H9 (cell line): ENCODE measurements at places on chromosomes 11 and 22.

GRCh38 chr11:12288931-12289666 is 88.3 kb upstream of the PARVA start:
- no peak for DNase-seq

- no peak for DNase-seq
Measured at GRCh38 chr11:65685981-65686380, 23.3 kb upstream of the RELA start.

- no peak for DNase-seq
Measured at GRCh38 chr11:126461996-126462395, 106.5 kb downstream of the ST3GAL4 start.

GRCh38 chr11:33976495-33977199 is 74.9 kb upstream of the CAPRIN1 start:
- DNase-seq, result no peak

- no peak for DNase-seq
Measured at GRCh38 chr11:76139314-76139713, 67.0 kb downstream of the WNT11 start.

GRCh38 chr22:36860821-36861659 is at the start of gene NCF4:
Gene NCF4, plus strand, starts transcription at chr22:36861006. Its CDS starts 166 bp downstream, at chr22:36861172.
- no peak for DNase-seq

- DNase-seq, result no peak
Measured at GRCh38 chr11:4645974-4646373, 2.2 kb downstream of the OR51E1 start.

GRCh38 chr11:65781152-65781961 is 581 bp upstream of the AP5B1 start:
- peak; percentile 70 for DNase-seq

GRCh38 chr11:18710545-18710944 is 12.0 kb downstream of the TMEM86A start:
- DNase-seq, result no peak

DNA sequence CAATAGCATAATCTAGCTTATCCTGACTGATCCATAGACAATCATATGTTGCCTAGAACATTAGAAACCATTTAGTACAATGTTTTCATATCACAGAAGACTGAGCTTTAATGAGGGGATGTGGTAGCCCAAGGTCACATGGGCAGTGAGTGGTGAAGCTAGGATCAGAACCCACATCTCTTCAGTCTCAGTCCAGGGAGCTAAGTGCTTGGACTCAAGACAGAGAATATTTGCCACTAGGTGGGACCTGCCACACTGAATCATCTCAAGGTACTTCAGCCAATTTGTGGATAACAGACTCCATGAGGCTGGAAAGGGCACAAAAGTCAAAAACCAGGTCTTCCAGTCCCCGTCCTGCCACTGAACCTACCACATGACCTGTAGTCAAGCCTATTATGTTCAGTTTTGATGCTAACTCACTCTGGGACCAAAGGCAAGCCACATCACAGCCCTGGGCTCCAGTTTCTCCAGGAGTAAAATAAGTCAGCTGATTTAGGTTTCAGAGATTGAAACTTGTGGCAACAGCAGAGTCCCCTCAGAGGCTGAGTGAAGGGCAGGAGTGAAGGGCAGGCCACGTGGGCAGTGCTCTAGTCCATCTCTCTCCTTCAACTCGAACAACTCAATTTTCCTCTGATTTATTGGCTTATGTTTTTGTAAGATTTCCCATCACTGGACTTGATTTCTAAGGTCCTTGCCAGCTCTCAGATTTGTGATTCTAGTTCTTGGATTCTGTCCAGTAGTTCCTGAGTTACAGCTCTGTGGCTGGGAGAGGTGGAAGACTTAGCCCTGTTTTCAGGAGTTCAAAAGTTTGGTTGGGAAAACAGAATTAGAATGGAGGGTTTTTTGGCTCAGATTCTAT is 84.6 kb upstream of the PHOX2A start:
- no peak for DNase-seq

DNA sequence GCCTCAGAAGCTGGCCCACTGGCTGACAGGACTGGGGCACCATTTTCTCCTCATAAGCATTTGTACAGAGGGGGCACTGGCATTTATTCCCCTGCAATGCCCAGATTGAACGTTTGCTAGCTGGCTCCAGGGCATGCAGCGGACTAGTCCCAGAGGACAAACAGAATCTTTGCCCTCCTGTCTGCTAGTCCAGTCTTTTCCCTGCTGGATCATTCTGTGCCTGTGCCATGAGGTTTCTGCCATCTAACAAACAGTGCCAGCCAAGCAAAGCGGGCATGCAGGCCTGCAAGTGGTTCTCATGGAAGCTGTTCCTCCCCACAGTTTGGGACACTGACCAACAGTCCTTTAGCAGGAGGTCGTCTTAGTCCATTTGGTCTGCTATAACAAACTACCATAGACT is 53.4 kb downstream of the KCNJ1 start:
- no peak for DNase-seq

- no peak for DNase-seq
Measured at GRCh38 chr11:37558619-37559210, 960.7 kb upstream of the RAG2 start.

DNA sequence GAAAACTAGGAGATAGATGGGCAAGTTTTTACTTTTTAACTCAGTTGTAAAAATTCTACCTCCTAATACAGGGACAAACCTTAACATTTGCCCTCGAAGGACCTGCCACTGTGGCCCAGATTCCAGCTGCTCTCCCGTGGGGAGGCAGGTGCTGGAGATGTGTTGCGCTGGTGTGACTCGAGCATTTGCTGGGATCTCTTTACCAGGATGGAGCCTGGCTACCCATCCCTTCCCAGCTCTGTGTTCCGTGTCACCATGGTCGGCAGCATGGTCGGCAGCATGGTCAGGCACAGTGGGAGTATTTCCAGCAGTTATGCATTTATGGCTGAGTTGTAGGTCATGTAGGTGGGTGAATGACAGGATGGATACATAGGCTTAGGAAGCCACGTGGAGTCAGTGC is 41.1 kb downstream of the OTOG start:
- DNase-seq, result no peak

DNA sequence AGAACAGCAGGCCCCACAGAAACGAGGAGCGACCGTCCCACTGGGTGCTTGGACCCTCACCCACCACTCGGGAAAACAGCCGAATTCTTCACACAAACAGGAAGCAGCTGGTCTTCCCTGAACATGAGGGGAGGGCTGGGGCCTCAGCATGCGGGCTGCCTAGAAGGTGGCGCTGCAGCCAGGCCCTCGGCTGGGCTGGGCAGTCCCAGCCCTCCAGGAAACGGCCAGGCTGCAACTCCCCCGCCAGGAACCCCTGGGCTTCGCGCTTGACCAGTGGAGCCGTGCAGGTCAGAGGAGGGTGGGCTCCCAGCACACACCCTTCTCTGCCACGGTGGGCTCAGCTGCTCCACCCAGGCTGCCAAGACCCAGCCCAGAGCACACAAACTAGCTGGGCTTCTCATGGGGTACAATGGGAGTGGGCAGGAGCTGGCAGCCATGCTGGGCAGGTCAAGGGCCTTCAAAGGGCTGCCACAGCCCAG is 29.6 kb downstream of the IGF2 start:
- peak; percentile 57 for DNase-seq

DNA sequence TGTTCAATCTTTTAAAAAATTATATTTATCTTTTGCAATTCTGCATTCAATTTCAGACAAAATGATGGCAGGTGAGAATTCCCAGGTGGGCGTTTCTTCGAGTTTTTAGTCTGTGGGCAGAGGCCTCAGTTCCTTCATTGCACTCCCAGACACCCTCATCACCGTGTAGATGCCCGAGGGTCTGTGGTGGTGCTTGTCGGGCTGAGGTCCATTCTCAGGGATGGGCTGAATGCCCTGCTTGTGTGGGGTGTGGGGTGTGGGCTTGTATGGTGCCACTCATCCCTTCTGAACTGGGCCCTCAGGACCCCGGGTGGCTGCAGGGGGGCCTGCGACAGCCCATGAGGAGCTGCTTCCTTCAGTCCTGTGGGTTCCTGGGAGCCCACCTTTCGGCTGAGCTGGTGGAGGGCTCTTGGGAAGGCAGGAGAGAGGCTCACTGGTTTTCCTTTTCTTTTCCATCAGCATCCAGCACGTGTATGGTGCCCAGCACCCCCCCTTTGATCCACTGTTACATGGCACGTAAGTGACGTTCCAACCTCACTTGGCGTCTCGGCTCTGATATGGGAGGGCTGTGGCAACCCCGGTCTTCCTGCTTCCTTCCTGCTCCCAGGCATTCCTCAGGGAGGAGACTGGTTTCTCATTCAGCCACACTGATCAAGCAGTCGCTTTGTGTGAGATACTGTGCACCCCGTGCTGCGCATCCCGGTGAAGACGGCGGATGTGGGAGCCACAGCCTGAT is 29.8 kb downstream of the TBC1D22A start:
- no peak for DNase-seq

- DNase-seq, result no peak
Measured at GRCh38 chr11:69455969-69456368, 25.5 kb upstream of the LINC01488 start.

GRCh38 chr11:134228625-134229024 is 4.2 kb downstream of the VPS26B start:
- no peak for DNase-seq

- DNase-seq, result no peak
Measured at GRCh38 chr22:45125188-45125587, 38.5 kb upstream of the NUP50 start.

- no peak for DNase-seq
Measured at GRCh38 chr11:104918113-104918824, 20.0 kb upstream of the CASP12 start.

GRCh38 chr11:115996125-115996807 is 492.1 kb upstream of the CADM1 start:
- DNase-seq, result no peak

DNA sequence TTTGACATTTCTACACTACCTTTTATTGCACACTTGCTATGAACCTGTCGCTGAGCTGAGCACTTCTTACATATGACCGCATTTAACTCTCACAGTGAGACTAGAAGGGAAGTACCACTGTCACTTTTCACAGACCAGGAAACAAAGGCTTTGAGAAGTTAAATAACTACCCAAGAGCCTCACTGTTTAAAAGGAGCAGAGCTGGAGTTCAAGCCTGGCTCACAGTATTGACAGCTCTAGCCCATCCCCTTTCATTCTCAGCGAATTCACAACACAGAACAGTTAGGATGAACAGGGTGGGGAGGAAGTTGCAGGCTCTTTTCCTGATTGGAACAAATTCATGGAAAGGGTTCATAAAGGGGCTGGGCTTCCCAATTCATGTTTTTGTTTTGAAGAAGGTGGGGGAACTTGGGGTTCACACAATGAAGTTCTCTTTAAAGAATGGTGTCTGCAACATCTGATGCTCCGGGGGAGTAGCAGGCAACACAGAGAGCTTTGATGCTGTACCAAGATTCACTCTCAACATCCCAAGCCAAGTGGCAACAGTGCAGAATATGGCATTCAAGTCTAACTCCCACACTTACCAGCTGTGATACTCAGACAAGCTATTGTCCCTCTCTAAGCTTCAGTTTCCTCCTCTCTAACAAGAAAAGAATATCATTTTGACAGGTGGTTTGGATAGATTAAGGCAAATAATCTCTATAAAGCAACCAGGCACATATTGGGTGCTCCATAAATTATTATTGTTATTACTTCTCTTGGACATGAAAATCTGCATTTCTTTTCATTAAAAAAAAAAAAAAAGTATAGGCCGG is 17.2 kb downstream of the SCGB1A1 start:
- DNase-seq, result no peak

DNA sequence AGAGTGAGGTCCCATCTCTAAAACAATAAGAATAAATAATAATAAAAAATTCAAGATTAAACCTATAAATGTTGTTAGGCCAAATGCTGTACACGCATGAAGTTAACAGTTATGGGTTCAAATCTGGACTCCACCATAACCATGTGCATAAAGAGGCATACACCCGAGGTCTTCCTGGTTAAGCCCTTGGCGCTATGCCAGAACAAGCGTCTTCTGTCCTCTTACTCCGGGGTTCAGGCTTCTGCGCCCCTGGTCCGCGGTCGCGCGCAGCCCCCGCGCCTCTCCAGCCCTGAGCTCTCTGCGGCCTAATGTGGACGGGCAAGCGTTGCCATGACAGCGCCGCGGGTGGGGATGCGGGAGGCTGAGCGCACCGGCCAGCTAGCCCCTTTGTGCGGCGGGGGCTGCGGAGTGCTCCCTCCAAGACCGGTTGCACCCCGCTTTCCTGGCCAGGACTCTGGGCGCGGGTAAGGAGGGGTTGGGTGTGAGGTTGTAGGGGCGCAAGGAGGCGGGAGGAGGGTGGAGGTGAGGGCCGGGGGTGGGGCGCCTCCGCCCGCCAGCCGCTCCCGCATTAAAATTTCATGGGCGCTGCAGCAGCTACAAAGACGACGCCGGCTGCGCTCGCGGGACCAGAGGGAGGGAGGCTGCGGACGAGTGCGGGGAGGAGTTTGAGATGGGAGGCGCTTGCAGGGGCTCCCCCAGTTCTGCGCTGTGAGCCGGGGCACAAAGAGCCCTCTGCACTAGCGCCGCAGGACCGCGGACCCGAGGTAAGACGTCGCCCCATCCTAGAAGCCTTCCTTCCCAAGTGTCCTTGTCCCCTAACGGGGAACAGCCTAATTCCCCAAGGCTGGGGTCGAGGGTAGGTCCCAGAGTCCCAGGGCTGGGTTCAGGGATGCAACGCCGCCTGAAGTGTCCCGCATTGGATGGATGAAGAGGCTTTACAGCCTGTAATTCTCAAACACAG is at the start of gene MIAT:
Gene MIAT (plus strand): TSS at position 698 of the 961 bp plus-strand sequence.
- peak; percentile 79 for DNase-seq

DNA sequence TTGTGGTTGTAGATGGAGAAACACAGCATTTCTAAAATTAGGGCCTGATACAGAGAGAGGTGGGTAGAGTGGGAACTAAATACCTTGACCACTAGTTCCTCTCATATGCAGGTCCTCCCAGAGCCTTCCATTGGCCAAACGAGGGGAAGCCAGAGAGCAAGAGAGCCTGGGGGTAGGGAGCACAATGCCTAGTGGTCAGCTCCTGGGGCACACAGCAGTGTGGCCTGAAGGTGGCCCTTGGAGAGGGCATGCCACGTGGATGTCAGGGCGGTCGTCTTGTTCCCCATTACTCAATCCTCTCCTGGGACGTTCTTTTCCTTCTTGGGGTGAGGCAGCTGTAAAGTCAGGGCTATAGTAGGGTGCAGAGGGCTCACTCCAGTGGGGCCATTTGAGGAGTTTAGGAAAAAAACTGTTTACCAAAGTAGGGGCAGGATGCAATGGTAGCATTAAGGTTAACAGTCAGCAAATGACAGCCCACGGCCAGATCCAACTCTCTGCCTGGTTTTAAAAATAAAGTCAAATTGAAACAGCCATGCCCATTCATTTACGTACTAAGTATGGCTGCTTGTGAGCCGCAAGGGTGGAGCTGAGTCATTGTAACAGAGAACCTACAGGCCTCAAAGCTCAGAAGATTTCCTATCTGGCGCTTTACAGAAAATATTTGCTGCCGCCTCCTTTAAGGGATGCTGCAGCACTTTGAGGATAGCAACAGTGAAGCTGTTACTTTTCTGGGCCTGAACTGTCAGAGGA is 7.6 kb downstream of the MYO18B start:
- DNase-seq, result no peak

DNA sequence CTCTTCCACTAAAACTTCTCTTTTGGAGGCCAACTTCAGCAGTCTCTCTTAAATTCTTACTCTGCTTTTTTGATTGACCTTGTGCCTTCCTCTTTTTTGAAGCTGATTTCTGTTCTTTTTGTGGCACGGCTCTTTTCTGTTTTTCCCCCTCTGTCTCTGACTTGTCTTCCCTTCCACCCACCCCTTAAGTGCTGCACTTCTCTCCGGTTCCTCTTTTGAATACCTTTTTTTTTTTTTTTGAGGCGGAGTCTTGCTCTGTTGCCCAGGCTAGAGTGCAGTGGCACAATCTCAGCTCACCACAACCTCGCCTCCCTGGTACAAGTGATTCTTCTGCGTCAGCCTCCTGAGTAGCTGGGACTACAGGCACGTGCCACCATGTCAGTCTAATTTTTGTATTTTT is 211.9 kb downstream of the BLID start:
- DNase-seq, result no peak

- no peak for DNase-seq
Measured at GRCh38 chr11:35223371-35223796, 84.4 kb downstream of the CD44 start.
